ENCODE measurements at places on chromosomes 12 and 14.

DNA sequence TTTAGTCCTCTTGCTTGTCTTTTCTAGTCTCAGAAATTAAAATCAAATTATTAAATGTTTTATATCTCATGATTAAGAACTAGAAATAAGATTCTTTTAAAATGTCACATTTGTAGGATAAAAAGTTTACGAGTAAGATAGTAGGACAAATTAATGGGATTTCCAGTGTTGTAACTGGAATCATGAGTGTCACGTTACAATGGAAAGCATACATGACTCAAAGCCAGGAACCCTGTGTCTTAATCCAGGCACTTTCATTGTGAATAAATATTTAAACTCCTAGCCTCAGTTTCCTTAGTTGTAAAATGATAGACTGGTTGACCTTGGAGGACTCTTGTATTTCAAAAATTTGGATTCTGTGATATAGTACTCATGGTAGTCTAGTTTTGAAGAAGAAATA is 84.9 kb downstream of the MIA2 start:
- DNase-seq = no peak

GRCh38 chr12:112017041-112017440 is 3.8 kb downstream of the ERP29 start:
- no peak for DNase-seq

GRCh38 chr12:104769144-104769561 is 188.9 kb downstream of the SLC41A2 start:
- DNase-seq = no peak

DNA sequence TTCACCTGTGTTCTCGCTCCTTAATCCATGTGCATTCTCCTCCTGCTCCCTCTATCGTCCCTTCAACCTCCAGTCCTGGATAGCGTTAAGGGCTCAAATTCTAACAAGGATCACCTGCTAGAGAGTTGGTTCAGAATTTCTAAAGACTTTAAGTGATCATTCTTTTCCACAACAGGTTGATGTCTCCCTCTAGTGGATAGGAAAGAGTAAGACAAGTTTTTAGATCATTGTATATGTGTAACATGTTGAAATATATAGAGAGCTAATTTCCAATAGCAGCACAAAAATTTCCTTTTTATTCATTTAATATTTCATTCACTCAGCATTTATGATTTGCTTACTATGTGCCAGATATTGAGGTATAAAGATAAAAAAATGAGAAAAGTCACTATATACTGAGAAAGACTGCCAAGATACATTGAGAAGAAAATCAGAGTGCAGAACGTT is 9.3 kb upstream of the ESR2 start:
- DNase-seq = peak; percentile 55

DNA sequence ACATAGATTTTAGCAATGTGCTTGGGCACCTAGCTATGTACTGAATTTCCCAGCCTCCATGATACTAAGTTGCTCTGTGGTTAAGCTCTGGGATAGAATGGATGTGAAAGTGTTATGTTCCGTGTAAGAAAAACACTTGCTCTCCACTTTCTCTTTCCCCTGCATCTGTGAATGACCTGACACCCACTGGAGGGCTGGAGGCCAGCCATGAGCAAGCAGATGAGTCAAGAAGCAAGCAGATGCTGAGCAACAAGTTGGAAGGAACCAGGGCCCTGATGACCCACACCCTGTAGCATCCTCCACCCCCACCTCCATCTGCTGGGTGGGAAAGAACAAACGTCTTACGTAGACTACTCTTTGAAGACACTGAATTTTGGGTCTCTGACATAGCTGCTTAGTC is 56.6 kb downstream of the EID3 start:
- DNase-seq = no peak

GRCh38 chr12:98856897-98857540 is 211.9 kb downstream of the APAF1 start:
- DNase-seq = no peak

DNA sequence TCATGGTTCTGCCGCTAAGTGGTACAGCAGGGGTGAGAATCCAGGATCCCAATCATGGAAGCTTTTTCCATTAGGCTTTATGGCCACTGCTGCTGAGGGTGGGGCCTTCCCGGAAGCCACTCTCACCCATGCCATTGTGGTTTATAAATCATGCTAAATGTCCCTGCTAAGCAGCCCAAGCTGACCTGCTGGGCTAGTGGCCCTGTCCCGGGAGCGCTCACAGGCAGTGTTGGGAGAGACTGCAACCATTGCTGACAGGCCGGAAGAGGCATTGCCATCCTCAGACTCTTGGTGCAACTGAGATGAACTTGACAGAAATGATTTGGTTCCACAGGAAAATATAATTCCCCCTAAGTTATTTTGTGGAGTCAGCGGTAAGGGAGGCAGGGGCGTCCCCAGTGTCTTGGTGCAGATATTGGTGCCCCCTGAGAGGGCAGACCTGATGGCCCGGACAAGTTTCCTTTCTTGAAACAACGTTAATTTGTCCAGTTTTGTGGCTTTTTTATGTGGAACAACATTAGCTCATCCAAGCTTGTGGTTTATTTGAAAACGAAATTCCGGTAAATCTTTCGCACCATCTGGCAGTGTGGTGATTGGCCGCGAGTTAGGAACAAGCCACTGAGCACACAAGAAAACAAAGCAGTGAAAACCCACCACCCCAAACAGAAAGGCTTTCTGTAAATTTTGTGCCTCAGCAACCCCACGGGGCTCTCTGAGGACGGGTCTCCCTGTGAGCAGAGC is 82.3 kb downstream of the SSPN start:
- DNase-seq = no peak

- no peak for DNase-seq
Measured at GRCh38 chr12:93679308-93679925, 2.2 kb downstream of the CRADD start.

DNA sequence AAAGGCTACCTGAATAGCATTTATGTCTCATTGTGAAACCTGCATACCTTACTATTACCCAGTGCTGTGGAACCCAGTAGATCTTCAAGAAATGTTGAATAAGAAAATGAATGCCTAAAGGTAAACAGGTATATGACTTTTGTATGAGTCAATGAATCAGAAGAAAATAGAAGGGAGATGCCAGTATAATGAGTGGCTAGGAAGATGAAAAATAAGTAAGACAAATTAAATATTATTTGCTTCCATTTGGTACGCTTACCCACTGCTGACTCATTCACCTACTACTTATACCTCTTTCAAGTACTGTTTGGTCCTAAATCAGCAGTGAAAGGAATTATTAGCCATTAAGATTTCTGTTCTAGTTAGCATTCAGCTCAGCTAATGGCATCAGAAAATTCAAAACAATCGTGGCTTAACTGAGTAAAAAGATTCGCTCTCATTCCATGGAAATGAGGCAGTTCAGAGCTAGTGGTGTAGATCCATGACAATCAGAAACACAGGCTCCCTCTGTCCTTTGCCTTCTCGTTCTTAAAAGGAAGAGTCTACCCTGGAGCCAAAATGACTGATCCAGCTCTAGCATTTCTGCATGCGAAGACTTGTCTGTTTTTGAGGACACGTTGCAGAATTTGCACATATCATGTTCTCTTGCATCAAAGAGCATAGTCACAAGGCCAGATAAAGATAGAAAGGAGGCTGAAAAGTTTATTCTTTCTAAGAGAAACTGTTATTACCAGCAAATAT is 705.8 kb upstream of the USP15 start:
- no peak for DNase-seq

GRCh38 chr12:48716168-48716492 is 377 bp downstream of the CCNT1 start:
- no peak for DNase-seq

- no peak for DNase-seq
Measured at GRCh38 chr12:3225154-3225795, 148.1 kb downstream of the TSPAN9 start.

GRCh38 chr14:64764641-64765520 is 60.7 kb downstream of the PLEKHG3 start:
- peak; percentile 81 for DNase-seq

GRCh38 chr12:41507286-41507685 is 319.2 kb downstream of the PDZRN4 start:
- DNase-seq = no peak

- no peak for DNase-seq
Measured at GRCh38 chr14:101814934-101815333, 53.4 kb downstream of the PPP2R5C start.

DNA sequence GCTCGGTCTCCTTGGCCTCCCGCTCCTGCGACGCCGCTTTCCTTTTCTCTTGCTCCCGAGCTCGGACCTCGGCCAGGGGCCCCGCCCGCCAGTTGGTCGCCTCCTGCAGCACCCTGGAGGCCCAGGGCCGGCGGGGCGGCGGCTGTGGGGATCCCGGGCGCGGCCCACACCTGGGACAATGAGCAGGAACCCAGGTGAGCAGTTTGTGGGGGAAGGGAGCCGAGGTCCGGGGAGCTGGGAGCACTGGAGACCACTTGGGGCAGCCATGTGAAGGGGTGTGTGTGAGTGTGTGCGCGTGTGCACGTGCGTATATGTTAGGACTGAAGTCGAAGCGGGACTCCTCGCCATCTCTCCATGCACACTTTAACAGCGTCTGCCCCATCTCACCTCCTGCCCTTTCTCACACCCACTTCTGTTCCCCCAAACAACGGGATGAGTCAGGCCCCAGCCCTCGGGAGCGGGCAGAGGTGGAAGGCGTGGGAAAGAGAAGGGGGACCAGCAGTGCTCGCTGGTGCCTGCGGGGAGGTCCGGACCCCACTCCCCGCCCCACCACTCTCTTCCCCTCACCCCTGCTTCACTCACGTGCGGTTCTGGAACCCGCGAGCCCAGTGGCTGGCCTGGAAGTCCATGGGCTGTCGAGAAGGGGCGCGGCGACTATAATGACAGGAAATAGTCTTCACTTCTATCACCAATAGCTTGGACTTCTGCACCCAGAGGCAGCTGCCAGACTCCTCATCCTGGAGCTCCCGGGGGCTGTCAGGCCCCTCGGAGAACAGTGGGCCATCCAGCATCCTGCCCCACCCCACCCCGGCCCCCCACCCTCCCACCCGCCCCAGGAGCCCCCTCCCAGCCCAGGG is 450 bp downstream of the DDN start:
- DNase-seq = no peak
